ENCODE measurements at places on chromosomes 13 and 19.

- no peak for DNase-seq
Measured at GRCh38 chr13:36363366-36363863, 17.2 kb upstream of the SPART start.

DNA sequence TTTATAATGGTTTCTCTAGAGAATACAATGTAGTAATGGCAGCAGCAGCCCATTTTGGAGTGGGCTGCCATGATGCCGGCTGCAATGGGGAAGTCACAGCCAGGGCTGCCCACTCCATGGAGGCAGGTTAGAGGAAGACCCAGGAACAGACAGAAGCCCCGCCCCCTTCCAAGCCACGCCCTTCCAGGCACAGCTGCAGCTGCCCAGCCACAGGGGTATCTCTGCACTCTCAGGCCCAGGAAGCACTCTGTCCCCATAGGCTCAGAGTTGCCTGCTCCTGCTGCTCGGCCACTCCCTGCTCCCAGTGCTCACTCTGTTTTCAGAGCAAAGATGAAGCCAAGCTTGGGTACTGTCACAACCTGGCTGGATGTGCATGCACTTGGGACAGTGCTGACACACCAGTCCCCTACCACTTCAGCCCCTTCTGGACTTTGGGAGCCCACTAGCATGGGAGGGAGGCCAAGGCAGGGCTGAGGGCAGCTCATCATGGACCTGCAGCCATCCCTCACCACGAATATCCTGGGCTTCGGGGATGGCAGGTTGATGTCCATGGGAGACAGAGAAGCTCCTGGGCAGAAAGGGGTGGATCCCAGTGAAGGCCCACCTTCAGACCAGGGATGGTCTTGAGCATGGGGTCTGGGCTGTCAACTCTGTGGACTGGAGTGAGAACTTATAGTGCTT, 1224.2 kb downstream of the SLITRK5 start:
- DNase-seq = no peak

DNA sequence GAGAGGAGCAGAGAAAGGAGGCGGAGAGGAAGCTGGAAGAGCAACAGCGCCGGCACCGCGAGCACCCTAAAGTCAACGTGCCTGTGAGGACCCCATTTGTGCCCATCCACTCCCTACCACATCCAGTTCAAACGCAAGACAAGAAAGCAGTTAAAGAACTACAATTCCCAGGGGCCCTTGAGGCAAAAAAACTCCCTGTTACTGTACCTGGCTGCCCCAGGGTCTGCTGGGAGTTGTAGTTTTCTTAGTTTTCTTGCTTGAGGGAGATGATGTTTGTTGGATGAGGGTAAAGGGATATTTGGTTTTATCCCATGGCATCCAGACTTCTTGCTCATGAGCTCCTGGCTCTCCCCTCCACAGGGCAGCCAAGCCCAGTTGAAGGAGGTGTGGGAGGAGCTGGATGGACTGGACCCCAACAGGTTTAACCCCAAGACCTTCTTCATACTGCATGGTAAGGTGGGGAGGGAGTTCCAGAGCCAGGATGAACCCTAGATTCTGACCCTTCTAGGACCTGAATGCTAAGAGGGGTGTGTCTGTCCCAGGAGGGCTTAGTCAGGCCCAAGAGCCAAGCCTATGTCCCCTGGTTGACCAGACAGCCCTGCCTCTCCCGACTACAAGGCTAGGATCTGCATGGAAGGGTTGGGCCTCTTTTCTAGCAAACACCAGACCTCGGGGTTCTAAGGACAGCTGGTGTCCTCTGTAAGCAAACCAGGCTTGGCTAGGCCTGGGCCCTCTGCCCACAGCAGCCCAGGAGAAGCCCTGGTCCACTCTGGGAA, 13.2 kb downstream of the NUCB1 start:
- no peak for DNase-seq

GRCh38 chr19:48495396-48495795, 16.2 kb downstream of the LMTK3 start:
- no peak for DNase-seq

- DNase-seq = no peak
Measured at GRCh38 chr19:35558400-35559280, 4.8 kb downstream of the ATP4A start.

DNA sequence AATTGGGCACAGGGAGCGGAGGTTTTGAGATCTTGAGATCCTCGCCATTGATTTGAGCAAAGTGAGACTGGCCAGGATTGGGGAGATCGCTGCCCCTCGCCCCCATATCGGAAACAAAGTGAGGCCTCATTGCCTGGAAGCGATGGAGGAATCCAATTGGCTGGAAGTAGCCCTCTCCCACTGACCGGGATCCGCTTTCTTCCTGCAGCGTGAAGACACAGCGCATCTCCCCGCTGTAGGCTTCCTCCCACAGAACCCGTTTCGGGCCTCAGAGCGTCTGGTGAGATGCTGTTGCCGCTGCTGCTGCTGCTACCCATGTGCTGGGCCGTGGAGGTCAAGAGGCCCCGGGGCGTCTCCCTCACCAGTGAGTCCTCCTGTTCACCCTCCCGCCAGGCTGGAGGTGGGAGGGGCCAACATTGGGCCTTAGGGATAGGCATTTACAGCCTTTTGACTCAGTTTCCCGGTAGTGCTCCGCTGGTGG, 438 bp downstream of the PRKCSH start:
- no peak for DNase-seq

Data from stimulated activated CD4-positive, alpha-beta T cell treated with anti-CD3 and anti-CD28 coated beads, Interleukin-15, amount 100 ng/mL, for 48 hours (primary cell).